ENCODE measurements at places on chromosomes 12 and 14. TPM values are rescaled to one million over a fixed set of nuclear protein-coding genes. Genes with fewer than 3 reads are reported as not detected.

TSPAN11 gene
- total RNA-seq = 1.3 TPM

MFAP5 gene
- total RNA-seq = 42.0 TPM

ASB2 gene
- not detected for total RNA-seq

DNA sequence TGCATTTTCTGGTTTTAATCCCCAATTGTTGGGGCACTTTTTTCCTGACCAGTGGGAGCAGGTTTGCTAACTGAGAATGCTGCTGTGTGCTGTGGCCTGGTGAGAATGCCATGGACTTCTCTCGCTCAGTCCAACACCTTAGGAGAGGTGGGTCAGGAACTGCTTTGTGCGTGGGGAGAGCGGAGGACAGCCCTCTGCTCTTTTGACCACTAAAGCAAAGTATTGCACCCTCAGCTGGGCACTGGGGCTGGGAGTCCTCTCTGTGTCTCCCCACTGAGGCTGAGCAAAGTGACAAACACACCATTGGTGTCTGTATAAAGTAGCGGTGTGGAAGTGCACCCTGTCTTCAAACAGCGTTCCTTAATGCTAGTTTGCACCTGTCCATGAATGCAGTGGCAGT, 136.2 kb downstream of the SAMD4A start:
- no peaks in the 10 kb centered on the region for H3K27me3 ChIP-seq
- DNase-seq = no peak
- no peak overlapping the region for H3K4me3 ChIP-seq
- H3K27ac ChIP-seq = no peak overlapping the region

DNA sequence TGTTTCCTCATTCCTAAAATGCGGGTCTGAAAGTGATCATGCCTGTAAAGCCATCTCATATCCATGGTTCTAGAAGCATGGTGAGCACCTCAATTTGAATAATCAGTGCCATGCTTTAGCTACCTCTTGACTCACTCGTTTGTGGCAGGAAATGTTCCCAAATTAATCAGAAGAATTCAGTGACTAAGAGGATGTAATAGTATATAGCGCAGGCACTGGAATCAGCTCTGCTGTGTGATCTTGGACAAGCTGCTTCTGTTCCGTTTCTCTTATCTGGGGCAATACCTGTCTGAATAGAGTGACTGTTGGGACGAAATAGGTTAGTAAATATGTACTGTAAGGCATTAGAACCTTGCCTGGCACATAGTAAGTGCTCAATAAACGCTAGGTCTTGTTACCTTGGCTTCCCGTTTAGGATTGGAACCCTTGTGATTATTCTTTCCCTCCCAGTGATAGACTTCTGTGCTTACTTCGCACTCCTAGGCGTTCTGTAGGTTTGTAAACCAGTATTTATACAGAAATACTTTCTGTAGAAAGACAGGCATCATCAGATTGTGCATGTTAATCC, 820 bp upstream of the SMAGP start:
- H3K36me3 ChIP-seq = no peaks in the 10 kb centered on the region
- no peak for DNase-seq
- no peaks in the 10 kb centered on the region for H3K27me3 ChIP-seq
- no peaks in the 10 kb centered on the region for H3K4me1 ChIP-seq
- H3K4me3 ChIP-seq = peak overlapping the region; percentile 66
- H3K27ac ChIP-seq = peak overlapping the region; percentile 87

GRCh38 chr12:69885658-69886057, 60.6 kb downstream of the MYRFL start:
- H3K36me3 ChIP-seq = no peaks in the 10 kb centered on the region
- no peaks in the 10 kb centered on the region for H3K4me1 ChIP-seq
- H3K27ac ChIP-seq = no peak overlapping the region
- no peaks in the 10 kb centered on the region for H3K27me3 ChIP-seq
- no peak overlapping the region for H3K4me3 ChIP-seq
- no peak for DNase-seq

- DNase-seq = no peak
- no peak overlapping the region for H3K27ac ChIP-seq
- H3K4me3 ChIP-seq = peak overlapping the region; percentile 92
- no peaks in the 10 kb centered on the region for H3K27me3 ChIP-seq
Measured at GRCh38 chr12:108514468-108514972, 557 bp upstream of the FICD start.

- no peak overlapping the region for H3K27ac ChIP-seq
- H3K4me3 ChIP-seq = no peak overlapping the region
- DNase-seq = no peak
- no peaks in the 10 kb centered on the region for H3K27me3 ChIP-seq
- no peaks in the 10 kb centered on the region for H3K36me3 ChIP-seq
Measured at GRCh38 chr12:29051221-29051620, 97.9 kb upstream of the FAR2 start.

DNA sequence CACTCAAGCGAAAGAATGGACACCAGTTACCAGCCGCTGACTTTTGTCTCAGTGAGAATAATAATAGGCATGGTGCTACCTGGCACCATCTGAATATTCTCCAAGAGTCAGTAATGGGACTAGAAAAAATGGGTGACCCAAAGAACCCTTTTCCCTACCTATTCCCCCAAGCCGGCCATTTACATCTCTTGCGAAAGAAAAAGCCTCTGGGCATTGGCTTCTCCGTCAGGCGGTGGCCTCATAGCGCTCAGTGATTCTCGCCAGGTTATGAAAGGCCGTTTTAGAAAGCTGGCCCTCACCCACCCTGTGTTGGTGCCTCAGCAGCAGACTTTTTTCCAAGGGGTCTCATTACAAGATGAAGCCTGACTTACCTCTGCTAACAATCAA, 523 bp upstream of the SLC6A15 start:
- peak overlapping the region; percentile 43 for H3K4me3 ChIP-seq
- H3K27me3 ChIP-seq = no peaks in the 10 kb centered on the region
- H3K36me3 ChIP-seq = no peaks in the 10 kb centered on the region
- no peaks in the 10 kb centered on the region for H3K4me1 ChIP-seq
- DNase-seq = no peak
